ENCODE measurements at places on chromosomes 3 and 15. TPM values are rescaled to one million over a fixed set of nuclear protein-coding genes. Genes with fewer than 3 reads are reported as not detected.

ADGRG7 gene
- not detected for total RNA-seq

AADAC gene
- 5.1 TPM for total RNA-seq

PRTG gene
- total RNA-seq = 19.7 TPM

IMP3 gene
- total RNA-seq = 74.9 TPM

TSPAN3 gene
- total RNA-seq = 373 TPM

WDR48 gene
- total RNA-seq = 44.8 TPM

LCTL gene
- not detected for total RNA-seq

DIS3L gene
- total RNA-seq = 42.0 TPM

HESX1 gene
- 1.5 TPM for total RNA-seq

PLSCR5 gene
- not detected for total RNA-seq

PLCH1 gene
- total RNA-seq = 3.1 TPM

ALDH1L1 gene
- 7.7 TPM for total RNA-seq

VILL gene
- 7.0 TPM for total RNA-seq

IL5RA gene
- 0.31 TPM for total RNA-seq

CASR gene
- total RNA-seq = not detected

SOX14 gene
- total RNA-seq = not detected

DAPK2 gene
- total RNA-seq = 14.6 TPM

LACTB gene
- 18.7 TPM for total RNA-seq

TMEM212 gene
- not detected for total RNA-seq

GOLGA8G gene
- total RNA-seq = not detected

VGLL3 gene
- total RNA-seq = 30.6 TPM

SLC33A1 gene
- 30.4 TPM for total RNA-seq

AMIGO3 gene
- total RNA-seq = 2.8 TPM

TXNRD3 gene
- 14.6 TPM for total RNA-seq

GP5 gene
- total RNA-seq = 0.21 TPM

PAK6 gene
- total RNA-seq = 2.5 TPM

CSPG5 gene
- 1.4 TPM for total RNA-seq

RIOX2 gene
- total RNA-seq = 45.7 TPM

ARGFX gene
- not detected for total RNA-seq

IMPG2 gene
- total RNA-seq = 2.1 TPM

DAZL gene
- not detected for total RNA-seq

SERINC4 gene
- 0.10 TPM for total RNA-seq

TM4SF18 gene
- total RNA-seq = 11.2 TPM

PSTPIP1 gene
- total RNA-seq = 5.3 TPM

ABTB1 gene
- 20.0 TPM for total RNA-seq

ASB14 gene
- total RNA-seq = 3.4 TPM

IFRD2 gene
- total RNA-seq = 37.8 TPM

FAM43A gene
- total RNA-seq = 19.9 TPM

STRIT1 gene
- total RNA-seq = 3.9 TPM

STAB1 gene
- total RNA-seq = 56.5 TPM

THRB gene
- total RNA-seq = 3.4 TPM

BLM gene
- total RNA-seq = 7.3 TPM

LYZL4 gene
- not detected for total RNA-seq

PLA2G4B gene
- total RNA-seq = 10.7 TPM

LMCD1 gene
- total RNA-seq = 321 TPM

CAMP gene
- total RNA-seq = not detected

UROC1 gene
- total RNA-seq = not detected

CALML4 gene
- total RNA-seq = 4.3 TPM

GHRL gene
- total RNA-seq = not detected

KLHL40 gene
- 159 TPM for total RNA-seq

SPRED1 gene
- 64.1 TPM for total RNA-seq

SLC28A1 gene
- total RNA-seq = not detected

CFAP44 gene
- total RNA-seq = 8.8 TPM
